Stimulated activated CD4-positive, alpha-beta T cell treated with anti-CD3 and anti-CD28 coated beads, Interleukin-1b, Interleukin-23, amount 100 ng/mL, for 1 hour (primary cell): ENCODE measurements at places on chromosomes 6 and 20.
A peak's percentile ranks its signal among the peaks of the same experiment; 100 is the strongest.

DNA sequence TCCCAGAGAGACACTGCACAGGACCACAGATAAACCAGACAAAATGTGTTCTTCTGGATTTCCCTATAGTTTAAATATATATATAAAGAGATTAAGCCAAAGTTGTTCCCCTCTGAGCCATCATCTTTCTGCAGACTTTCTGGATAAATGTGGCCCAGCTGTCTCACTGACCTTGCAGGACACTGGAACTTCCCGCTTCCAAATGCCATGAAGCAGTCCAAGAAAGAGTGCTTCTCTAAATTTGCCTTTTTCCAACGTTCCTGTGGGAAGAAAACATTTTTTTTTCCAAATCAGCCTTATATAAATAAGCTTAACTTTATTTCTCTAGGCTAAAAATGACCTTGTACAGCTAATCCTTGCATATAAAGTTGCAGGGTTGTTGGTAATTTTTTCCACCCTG is 65.7 kb downstream of the CYP39A1 start:
- no peak for DNase-seq

DNA sequence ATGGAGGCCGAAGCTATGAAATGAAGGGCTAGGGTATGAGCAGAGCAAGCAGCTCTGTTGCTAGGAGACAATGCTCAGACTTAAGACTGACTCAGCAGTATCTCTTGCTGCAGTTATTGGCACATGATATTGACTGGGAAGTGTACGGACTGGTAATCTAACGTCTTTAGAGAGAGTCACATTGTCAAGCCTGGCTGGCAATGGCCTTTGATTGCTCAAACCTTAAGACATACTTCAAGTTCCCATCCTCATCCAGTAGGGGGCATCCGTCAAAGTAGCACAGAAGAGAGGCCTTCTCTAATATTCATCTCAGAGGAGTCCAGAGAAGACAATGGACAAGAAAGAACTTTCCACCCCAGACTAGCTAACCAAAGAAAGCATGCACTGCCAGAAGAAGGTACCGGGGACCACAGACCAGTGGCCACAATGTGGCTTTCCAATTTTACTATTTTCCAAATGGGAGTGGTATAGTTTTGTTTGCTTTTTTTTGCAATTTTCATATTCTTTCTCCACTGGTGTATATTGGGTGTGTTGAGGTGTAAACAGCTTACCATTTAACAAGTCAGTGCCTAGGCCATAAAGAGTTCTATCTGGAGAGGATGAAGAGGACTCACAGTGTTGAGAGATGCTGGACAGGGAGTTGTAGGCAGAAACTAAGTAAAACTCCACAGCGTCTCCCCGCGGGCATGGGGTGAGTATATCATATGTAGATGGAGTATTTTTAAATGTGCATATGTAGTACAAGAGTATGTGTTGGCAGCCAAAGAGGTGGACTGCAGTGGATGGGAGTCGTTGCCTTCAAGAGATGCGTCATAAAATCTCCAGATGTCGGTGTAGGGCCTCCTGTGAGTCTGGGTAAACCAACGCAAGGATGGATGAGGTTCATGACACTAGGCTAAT is 36.7 kb downstream of the LRFN2 start:
- no peak for DNase-seq

DNA sequence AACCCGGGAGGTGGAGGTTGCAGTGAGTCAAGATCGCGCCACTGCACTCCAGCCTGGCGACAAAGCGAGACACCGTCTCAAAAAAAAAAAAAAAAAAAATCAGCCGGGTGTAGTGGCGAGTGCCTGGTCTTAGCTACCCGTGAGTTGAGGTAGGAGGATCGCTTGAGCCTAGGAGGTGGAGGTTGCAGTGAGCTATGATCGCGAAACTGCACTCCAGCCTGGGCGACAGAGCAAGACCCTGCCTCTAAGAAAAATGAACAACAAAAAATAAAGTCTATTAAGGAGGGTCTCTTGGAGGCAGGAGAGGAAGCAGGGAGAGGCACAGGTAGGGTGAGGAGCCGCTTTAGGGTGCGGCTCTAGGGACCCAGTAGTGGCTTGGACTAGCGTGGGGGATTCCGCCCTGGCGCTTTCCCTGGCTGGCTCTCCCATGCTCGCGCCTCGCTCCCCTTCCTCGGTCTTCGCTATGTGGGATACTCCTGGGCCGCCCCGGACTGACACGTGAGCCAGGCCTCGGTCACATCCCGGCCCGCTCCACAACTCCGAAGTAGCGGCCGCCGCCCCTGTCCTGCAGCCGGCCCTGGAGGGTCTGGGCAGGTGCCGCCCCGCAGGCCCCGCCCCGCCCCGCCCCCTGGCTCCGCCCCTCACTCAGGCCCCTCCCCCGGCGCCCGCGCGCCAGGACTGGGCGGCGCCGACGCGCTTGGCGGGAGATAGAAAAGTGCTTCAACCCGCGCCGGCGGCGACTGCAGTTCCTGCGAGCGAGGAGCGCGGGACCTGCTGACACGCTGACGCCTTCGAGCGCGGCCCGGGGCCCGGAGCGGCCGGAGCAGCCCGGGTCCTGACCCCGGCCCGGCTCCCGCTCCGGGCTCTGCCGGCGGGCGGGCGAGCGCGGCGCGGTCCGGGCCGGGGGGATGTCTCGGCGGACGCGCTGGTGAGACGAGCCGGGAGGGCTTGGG is at the start of gene MYBL2:
Gene MYBL2, plus strand, starts transcription at position 739 of the 953 bp plus-strand sequence. Its CDS starts 170 bp downstream, at position 909.
- DNase-seq = peak; percentile 49

- no peak for DNase-seq
Observed at GRCh38 chr6:10136636-10137035, 278.2 kb downstream of the TFAP2A start.

DNA sequence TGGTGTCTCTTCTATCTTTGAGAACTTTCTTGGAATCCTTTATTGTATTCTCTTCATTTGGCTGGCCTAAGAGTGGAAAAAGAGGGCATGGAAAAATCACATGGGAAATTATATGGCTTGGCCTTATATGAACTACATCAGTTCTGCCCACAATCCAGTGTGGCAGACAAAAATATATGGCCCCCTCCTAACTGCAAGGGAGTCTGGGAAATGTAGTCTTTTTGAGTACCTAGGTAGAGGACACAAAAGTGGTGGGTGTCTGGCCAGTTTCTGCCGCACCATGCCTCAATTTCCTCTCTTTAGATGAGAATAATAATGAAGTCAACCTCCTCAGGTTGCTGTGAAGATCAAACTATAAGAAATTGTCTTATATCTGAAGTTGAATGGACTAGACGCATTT is 109.3 kb downstream of the SCP2D1 start:
- no peak for DNase-seq

GRCh38 chr6:92259171-92259570 is 1160.2 kb downstream of the EPHA7 start:
- no peak for DNase-seq

DNA sequence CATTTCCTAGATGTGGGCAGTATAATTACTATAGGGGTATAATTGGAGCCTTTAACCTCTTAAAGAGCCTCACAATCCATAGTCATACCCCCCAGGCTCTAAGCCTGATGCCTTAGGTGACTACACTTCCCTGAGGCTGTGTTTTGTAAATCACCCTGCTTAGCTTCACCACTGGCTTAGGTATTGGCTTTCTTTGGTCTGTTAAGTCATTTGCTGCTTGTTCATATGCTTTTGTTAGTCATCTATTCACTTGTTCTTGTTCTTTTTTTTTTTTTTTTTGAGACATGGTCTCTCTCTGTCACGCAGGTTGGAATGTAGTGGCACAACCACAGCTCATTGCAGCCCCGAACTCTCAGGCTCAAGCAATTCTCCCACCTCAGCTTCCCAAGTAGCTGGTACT is 26.7 kb downstream of the KAT14 start:
- no peak for DNase-seq

DNA sequence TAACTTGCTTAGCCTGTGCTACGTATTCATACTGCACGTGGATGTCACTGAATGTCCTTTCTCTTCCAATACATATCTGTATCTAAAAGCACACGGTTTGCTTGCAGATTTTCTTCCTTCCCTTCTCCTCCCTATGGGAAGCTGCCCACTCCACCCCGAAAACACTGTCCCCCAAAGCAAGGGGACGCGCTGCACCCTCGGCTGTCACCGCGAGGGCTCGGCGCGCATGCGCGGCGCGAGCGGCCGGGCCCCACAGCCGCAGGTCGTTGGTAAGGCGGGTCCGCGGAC is 659 bp downstream of the TMX4 start:
- DNase-seq = peak; percentile 30

DNA sequence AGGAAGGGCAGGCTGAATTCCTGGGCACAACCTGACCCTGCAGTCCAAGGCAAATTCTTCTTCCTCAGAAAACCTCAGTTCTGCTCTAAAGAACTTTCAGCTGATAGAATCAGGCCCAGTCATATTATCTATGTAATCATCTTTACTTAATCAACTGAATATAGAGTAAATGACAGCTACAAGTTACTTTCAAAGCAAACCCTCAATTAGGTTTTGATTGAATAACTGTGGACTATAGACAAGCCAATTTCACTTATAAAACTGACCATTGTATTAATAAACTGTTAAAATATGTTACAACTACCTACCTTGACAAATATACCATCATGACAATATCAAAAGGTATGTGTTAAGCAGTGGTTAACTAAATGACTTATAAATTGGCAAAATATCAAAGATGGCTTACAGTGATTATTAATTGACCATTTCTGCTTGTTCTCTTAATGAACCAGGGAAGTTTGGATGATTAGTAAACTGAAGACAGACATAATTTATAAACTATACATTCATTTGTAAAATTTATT is 46.1 kb upstream of the ADGRF5 start:
- no peak for DNase-seq

GRCh38 chr20:35709259-35709658 is 10.1 kb downstream of the ROMO1 start:
- DNase-seq = no peak

GRCh38 chr6:17719323-17720041 is 12.8 kb upstream of the NUP153 start:
- DNase-seq = no peak

GRCh38 chr6:36350082-36350481 is 13.4 kb upstream of the BNIP5 start:
- DNase-seq = no peak

DNA sequence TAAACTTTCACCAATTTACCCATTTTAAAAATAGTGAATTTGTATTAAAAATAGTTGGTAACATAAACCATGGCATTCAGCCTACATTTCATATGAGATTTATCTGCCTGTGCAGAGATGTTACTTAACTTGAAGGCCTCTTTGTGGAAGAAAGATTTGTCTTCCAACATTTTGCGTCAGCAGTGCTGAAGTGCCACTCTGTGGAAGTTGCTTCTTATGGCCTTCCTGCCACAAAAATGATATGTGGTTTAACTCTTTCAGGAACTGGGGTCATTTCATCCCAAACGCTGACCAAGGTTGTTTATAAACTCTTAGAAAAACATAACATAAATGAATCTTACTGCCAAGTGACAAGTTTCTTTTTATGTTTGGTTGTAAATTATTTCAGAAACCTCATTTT is 246.8 kb downstream of the ARID1B start:
- DNase-seq = no peak

- no peak for DNase-seq
Observed at GRCh38 chr20:49985617-49986016, 2.8 kb downstream of the SNAI1 start.

DNA sequence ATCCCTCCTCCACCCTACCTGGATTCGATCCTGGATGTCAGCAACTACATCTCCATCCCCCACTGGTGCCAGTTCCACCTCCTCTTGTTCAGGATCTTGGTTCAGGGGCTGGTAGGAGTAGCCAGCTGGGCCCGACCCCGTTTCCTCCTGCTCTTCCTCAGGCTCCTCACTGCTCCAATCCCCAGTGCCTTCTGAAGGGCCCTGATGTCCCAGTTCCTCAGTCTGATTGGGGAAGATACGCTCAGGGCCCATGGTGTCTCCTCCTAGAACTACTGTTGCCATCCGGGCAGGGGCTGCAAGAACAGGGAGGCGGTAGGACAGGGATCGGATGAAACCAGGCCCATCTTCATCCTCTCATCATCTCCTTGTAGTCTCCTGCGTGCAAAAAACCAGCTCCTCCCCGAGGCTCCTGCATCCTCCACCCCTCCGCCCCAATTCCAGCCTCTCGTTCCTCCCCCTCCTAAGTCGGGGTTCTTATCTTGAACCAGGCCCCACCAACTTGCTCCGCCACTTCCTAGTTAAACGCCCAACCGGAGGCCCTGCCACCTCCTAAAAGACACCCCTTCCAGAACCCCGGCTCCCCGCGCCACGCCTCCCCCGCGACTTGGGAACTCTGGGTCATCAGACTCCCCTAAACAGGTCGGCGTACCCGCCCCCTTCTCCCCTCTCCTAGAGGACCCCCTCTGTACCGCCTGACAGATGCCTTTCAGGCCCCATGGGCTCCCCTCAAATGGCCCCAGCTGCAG is 476 bp downstream of the MEA1 start:
- no peak for DNase-seq

DNA sequence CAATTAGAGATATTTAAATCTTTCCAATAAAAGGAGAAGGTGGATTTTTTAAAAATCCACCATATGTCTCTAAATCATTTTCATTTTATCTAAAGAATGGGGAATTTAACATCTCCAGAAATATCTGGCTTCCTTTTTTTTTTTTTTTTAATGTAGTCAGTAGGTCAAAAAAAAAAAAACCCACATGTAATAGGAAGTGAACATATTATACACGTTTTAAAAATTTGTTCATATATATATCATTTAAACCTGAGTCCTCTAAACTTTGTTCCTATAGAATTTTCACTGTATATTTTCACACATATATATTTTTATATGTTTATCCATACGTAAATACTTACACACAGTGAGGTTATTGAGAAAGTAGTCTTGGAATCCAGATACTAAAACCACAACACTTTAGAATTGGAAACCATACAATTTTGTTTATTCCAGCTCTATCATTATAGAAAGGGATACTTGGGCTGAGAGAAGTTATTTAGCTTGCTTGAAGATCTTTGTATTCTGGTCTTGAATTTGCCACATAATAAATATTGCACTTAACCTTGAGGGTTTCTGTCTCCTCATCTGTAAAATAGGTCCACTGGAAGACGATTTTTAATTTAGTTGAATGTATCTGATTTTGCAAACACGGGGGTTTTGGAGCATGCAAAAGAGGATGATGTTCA is 62.1 kb upstream of the ZNF217 start:
- DNase-seq = no peak

DNA sequence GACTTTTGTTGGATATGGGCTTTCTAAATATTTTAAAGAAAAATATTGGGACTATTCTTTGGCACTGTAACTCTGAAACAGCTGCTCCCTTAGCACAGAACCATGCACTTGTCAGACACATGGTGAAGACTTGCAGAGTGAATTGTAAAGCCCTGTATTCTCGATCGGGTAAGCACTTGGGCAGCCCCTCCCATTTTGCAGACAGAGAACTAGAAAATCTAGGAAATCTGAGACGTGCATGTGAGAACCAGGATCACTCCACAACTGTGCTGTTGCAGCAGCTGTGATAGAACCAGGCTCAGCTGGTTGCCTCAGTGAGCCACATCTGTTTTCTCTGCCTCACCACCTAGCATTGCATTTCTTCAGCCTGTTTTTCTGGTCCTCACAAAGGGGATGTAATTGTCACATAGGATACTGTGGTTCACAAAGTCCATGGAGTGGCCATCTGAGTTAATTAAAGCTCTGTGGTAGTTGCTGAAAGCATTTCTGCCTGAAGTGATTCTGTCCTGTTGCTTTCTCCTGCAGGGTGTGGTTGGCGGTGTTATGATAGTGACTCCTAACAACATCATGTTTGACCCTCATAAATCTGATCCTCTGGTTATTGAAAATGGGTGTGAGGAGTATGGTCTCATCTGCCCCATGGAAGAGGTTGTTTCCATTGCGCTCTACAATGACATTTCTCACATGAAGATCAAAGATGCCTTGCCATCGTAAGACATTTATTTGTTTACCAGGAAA is 71.8 kb upstream of the HINT3 start:
- no peak for DNase-seq
